ENCODE measurements at places on chromosomes 2 and 18. TPM values are rescaled to one million over a fixed set of nuclear protein-coding genes. Genes with fewer than 3 reads are reported as not detected.

EMILIN1 gene
- total RNA-seq = 0.58 TPM

NGEF gene
- 72.6 TPM for total RNA-seq

CYRIA gene
- 10.7 TPM for total RNA-seq

SLC5A7 gene
- total RNA-seq = not detected

TRIB2 gene
- not detected for total RNA-seq

All from Caki2 (cell line).